ENCODE measurements at places on chromosomes 16 and 17.
A peak's percentile ranks its signal among the peaks of the same experiment; 100 is the strongest.

- no peak for DNase-seq
Measured at GRCh38 chr17:57412520-57413096, 156.3 kb downstream of the MSI2 start.

DNA sequence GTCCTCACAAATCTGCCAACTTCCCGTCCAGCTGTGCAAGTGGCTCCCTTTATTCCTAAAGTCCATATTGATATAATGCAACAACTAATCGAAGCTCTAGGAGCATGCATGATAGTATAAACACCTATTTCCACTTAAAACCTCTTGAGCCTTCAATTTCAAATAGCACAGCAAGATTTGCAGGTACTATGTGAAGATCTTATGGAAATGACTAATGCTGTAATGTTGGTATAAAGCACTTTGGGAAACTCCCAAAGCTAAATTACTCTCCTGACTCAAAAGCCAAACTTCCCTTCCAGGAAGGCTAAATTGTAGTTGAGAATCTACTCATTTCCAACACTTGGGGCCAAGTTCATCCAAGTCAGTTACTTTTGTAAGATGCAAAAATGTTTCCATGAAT, 287.6 kb upstream of the CDH11 start:
- no peak for DNase-seq

DNA sequence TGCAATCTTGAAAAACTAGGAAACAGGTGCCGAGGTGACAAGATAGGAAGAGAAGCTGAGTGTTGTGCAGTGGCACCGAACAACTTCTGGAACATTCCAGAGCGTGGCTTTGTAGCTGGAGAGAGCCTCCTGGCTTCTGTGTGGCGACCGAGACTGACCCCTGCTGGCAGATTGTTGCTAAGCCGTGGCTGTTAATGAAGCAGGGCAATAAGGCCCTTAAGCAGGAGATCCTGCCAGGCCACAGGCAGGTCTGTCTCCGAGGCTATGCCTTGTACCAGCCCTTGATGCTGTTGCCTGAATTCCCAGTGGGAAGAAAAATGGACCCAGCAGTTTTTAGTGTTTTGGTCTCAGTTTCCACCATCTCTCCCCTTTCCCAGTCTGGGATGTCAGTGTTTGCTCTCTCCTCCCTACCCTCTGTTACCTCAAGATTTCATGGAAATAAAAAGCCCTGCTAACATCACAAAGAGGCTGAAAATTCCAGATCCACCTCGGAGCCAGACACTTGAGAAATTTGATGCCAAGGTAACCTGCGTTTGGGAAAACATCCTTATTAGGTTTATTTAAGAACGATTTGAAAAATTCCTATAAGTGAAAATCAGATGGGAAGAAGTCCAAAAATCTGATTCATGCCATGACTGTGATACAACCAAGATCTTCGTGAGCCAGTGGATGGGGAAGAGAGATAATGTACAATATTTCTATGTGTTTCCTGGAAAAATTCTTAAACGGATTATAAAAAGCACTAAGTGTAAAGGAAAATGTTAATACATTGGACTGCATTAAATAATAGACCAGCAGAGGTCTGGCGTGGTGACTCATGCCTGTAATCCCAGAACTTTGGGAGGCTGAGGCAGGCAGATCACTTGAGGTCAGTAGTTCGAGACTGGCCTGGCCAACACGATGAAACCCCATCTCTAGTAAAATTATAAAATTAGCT, 265.1 kb downstream of the PRKCA start:
- peak; percentile 75 for DNase-seq

GRCh38 chr16:76614269-76614668, 337.1 kb downstream of the CNTNAP4 start:
- DNase-seq, result no peak

- DNase-seq, result no peak
Measured at GRCh38 chr17:56934280-56934679, 20.4 kb upstream of the TRIM25 start.

DNA sequence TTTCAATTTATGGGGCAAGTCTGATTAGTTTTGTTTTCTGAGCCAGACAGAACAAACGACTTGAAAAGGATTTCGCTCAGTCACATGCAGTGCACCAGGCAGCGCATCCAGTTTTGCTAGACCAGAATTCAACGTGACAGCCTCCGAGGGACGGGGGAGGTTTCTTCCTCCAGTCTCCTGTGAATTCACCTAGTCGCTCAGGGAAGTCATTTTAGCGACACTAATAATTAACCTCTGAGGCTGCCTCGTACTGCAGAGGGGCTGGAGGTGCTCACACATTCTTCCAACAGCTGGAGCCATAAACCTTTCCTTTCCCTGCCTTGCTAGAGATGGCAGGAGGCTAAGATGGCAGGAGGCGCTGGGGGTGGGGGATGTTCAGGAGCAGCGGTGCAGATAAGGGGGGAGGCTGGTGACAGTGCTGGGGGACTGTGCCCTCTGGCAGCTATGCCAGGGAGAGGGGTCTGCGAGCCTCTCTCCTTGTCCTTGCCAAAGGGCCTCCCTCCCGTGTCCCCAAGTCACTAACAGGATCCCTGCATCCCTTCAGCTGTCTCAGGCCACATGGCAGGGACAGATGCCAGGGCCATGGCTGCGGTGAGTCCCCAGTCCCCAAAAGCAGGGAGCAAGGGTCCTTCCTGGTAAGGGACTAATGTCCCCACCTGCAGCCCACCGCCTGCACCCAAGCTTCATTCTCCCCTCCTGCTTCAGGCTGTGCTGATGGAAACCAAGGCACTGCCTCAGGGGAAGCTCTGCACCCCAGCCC, 24.0 kb downstream of the MXRA7 start:
- no peak for DNase-seq

GRCh38 chr16:50523710-50524109, 24.5 kb upstream of the NKD1 start:
- no peak for DNase-seq

- no peak for DNase-seq
Measured at GRCh38 chr16:47250983-47251382, 107.2 kb upstream of the NETO2 start.

GRCh38 chr17:83125515-83126274, 46.3 kb downstream of the METRNL start:
- DNase-seq, result no peak

- DNase-seq, result no peak
Measured at GRCh38 chr16:55406651-55407050, 72.3 kb upstream of the MMP2 start.

GRCh38 chr16:20393801-20394577, 10.5 kb downstream of the PDILT start:
- DNase-seq, result no peak

GRCh38 chr16:86395477-86395876, 114.8 kb upstream of the FOXF1 start:
- DNase-seq, result no peak

DNA sequence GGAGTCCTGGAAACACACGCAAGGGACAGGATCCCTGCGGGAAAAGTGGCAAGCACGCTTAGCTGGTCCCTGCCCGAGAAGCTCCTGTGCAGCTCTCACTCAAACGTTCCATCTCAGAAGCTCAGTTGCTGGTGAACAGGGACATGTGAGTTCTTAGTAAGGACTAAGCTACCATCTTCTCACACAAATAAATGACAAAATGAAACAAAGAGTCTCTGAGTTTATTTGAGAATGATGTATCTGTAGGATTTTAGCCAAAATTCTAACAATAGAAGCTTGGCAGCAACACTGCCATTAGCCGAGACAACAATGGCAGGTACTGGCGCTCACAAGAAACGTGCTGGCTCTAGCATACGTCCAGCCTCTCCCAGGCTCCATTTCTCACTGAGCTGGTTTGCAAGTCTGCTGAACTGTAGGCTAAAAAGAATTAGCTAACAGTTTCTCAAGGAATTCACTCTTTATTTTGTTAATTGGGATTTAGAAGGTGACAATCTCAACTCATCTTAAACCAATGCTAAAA, 90.2 kb downstream of the VPS53 start:
- DNase-seq, result no peak

GRCh38 chr17:57260325-57261083, 4.2 kb downstream of the MSI2 start:
- DNase-seq, result no peak

DNA sequence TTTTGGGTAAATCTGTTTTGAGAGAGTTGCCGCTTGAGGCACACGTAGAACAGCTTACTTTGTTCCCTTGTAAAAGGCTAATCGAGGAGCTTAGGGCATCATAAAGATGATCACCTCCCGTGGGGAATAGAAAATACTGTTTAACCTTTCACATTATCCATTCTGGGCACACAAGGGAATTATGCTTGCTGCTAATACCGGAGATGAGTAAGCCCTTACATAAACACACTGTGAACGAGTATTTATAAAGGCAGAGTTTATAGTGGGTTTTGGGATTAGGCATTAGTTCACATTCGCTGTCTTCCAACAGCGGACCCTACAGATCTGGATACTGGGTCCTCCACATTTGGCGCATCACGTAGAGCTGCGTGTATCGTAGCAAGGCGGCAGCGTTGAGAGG, 51.2 kb upstream of the CNTNAP4 start:
- no peak for DNase-seq

DNA sequence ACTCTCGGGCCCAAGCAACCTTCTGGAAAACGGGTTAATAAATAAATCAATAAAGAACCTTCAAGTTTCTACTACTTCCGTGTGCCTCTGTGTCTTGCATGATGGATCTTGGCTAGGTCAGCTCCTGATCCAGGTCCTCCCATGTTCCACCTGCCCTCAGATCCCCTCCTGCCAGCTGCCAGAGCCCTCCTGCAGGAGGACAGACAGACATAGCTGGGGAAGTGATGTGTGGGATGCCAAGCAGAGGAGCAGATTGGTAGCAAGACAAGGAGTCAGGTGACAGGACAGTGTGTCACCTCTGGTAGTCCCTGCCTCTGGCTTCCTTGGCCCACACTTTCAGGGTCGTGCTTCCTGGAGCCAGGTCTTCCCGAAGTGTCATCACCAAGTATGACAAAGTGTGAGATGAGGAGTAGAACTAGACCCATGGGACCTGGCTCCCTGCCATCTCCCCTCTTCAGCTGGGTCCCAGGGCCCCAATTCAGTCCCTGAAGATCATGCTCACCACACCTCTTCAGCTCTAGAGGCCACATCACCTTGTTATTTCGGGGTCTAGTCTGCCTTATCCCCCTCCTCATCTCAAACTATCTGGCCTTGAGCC, 1.0 kb upstream of the EPN3 start:
- no peak for DNase-seq

DNA sequence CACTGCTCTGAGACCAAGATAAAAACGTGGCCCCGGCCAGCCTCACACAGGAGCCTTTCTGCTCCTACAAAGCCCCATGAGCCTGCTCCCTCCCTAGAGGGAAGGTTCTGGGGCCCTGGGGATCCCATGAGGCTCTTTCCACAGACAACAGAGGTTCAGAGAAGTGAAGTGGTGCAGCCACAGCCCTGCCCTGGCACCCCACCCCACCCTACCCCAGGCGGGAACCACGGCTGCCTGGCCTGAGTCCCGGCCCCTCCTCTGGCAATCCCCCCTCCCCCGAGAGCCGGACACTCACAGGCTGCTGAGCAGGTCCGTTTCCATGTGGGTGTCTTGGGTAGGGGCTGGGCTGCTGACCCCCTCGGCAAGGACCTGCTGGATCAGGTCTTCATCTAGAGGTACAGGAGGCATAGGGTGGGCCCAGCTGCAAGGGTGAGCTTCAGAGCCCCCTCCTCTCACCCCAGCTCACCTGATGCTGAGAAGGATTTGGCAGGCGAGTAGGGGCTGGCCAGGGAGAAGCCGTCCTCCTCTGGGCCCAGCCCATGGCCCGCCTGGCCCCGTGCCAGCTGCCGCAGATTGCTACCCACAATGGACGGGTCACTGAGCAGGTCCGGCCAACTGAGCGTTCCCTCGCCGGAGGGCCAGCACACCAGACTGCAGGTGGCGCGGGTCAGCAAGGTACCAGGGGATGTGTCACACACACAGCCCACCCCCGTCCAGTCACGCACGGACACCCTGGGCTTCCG, 38.7 kb downstream of the PKD1 start:
- DNase-seq, result no peak

- no peak for DNase-seq
Measured at GRCh38 chr17:1535737-1536136, 19.3 kb upstream of the INPP5K start.

- no peak for DNase-seq
Measured at GRCh38 chr16:11799509-11800381, 2.7 kb upstream of the ZC3H7A start.

GRCh38 chr17:72498364-72499210, 377.8 kb downstream of the SOX9 start:
- no peak for DNase-seq

GRCh38 chr17:55394357-55395021, 27.1 kb downstream of the MMD start:
- no peak for DNase-seq

GRCh38 chr16:77744141-77744540, 21.8 kb downstream of the NUDT7 start:
- DNase-seq, result no peak

DNA sequence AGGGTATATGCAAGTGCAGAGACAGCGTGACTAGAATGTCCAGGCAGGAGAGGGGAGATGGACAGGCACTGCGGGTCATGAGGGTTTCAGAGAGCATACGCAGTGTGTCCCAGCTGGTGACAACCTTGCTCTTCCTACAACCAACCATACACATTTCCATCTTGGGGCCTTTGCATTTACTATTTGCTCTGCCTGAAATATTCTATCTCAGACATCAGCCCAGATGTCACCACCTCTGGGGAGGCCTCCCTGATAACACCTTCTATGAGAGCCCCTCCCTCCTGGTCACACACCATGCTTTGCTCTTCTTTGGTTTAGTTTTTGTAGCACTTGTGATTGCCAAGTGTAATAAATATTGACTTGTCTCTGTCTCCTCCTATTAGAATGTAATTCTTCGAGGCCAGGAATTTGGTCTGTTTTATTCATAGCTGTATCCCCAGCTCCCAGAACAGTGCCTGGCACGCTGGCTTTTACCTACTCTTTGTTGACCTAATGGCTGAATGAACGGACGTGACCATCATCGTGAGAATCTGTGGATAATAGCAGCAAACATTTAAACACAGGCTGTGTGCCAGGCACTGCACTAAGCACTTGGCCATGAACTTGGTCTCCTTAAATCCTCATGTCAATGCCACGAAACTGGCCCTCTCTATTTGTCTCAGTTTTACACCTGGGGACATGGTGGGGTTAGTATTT, 51.9 kb downstream of the PLCG2 start:
- no peak for DNase-seq

GRCh38 chr16:2432286-2432685, 3.0 kb downstream of the CCNF start:
- no peak for DNase-seq

GRCh38 chr17:42657824-42658588, 1.1 kb upstream of the TUBG2 start:
- no peak for DNase-seq

DNA sequence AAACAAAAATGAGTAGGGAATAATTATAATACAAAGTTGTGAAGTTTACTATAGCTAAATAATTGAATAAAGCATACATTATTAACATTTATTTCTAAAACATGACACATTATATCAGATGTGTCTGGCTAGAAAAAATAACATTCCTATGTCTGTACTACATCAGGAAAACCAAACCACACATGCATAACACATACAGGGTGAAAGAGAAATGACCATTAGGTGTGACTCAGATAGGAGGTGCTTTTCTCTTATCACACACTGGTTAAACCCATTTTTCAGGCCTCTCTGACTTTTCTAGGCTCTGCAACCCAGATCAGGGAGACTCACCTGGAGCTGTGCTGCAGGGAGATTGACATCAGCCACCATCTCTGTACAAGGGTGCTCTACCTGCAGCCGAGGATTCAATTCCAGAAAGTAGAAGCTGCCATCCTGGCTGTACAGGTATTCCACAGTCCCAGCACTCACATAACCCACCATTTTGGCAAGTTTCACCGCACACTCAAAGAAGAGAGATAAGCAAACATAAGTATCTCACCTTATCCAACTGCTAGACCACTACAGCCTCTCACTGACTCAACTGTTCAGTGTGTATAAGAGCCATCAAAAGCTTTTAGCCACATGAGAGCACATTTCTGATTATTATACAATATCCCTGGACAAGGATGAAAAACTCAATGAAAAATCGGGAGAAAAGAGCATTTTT, 116.6 kb upstream of the C17orf78 start:
- no peak for DNase-seq
